ENCODE measurements at places on chromosomes 4 and X.

DNA sequence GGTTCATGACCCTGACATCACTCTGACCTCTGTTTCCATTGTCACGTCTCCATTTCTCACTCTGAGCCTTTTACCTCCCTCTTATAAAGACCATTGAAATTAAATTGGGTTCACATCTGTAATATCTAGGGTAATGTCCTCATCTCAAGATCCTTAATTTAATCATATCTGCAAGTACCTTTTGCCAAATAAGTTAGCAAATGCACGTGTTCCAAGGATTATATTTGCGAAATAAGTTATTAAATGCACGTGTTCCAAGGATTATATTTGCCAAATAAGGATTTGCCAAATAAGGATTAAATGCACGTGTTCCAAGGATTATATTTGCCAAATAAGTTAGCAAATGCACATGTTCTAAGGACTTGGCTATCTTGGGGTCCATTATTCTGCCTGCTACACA lies 938.0 kb downstream of the NLGN4X start:
- no peak for DNase-seq

GRCh38 chr4:66591968-66592367 lies 921.7 kb upstream of the EPHA5 start:
- no peak for DNase-seq

- DNase-seq, result peak; percentile 85
Observed at GRCh38 chr4:32499171-32499570, 1779.0 kb downstream of the PCDH7 start.

DNA sequence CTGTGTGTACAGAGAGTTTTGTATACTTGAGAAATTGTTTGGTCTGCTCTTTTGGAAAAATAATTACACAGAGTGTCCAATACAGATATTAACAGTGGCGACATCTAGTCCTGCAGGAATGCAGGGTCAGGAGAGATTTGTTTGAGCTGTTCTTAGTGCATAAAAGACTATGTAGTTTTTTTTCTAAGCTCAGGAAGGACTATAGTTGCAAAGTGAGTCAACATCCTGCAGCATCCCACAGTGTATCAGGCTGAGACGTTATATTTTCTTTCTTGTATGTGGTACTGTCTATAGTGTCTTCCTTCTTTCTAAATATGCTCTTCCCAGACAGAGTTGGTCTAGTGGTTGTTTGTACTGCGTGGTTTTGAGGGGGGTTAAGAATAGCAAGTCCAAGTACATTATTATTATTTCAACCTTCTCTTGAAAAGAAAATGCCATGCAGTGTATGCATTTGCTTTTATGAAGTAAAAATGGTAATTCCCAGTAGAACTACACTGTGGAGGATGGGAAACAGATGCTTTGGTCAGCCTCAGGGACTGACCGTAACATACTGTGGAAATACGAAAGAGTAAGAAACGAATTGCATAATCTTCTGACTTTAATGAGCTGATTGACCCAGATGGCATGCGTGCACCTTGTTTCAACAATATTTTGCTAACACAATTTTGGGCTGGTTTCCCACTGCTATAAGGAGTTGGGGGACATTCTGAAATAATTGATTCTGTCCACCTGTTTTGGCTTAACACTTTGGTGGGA lies 67.4 kb downstream of the DMP1 start:
- no peak for DNase-seq

GRCh38 chr4:56791316-56791715 lies 30.2 kb downstream of the SPINK2 start:
- no peak for DNase-seq

DNA sequence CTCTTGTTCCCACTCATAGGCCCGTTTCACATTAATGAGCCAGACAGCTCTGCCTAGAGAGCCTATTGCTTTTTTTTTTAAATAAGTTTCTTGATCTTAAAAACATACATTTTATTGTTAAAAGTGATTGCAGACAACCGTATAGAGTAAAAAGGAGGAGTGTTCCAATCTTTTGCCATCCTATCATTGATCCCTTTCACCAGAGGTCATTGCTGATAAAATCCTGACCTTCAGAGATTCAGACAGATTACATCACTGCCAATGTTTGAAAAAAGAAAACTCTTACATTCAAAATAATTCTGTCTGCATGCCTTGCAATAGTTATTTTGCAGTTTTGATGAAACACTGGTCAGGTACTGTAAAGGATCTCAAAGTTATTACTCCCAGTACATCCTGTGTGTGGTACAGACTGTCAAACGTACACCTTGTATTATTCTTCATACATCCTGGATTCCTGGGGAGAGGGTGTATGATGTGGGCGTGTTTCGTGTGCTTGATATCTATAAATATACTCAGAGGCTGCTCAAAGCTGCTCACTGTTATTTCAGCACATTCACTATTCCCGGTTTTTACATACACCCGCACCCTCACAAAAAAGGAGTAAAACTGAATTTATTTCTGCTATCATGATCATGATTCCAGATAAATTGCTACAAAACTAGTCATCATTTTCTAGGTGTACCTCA lies 15.4 kb upstream of the KLHL2 start:
- no peak for DNase-seq

DNA sequence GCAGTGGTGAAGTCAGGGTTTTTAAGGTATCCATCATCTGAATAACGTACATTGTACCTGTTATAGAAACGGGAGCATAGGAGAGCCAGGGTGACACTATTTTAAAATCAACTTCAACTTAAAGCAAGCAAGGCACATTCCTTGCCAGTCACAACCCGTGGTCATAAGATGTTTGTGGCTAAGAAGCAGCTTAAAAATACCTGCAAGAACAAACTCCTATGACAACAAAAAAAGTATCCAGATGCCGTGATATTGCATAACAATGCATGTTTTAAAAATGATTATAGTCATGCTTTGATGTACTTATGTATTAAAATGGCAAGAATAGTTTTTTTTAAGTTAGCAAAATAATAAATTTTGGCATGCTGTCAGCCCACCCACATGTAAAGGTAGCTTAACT lies 16.5 kb upstream of the SYNPO2 start:
- peak; percentile 14 for DNase-seq

GRCh38 chrX:136546371-136546781 lies 14.4 kb downstream of the VGLL1 start:
- no peak for DNase-seq

Measured in amniotic epithelial cell (primary cell).